Stimulated activated CD4-positive, alpha-beta T cell treated with anti-CD3 and anti-CD28 coated beads, Interleukin-1b, Interleukin-23, amount 100 ng/mL, for 1 hour (primary cell): ENCODE measurements at places on chromosomes 1 and 21.

DNA sequence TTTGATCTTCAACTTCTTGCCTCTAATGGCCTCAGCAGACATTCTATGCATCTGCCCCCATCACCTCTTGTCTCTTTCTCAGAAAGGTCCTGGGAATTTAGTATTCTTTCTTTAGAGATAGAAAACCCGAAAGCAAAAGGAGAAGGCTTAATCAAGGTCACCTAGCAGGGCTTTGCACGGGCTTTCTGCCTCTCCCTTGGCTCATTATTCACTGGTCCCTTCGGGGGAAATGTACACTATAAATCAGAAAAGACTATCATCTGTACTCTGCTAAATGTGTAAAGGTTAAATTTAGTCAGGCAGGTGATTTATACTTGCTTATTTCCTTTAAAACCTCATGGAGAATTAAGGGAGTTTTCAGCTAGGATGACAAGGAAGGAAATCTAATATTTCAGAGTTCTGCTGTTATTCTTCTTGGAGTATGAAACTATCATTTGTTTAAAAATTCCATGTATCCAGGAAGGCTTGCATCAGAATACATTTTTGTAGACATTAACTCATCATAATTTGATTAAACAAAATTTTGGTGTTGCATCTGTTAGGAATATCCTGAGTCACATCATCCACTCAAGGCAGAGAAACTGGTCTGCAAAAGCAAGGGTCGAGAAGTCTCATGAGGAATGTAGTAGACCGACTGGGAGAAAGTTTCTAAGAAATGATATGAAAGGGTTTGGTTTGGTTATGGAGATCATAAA is 124.6 kb downstream of the GABPA start:
- DNase-seq: no peak

- no peak for DNase-seq
Observed at GRCh38 chr1:196260270-196260669, 348.0 kb downstream of the KCNT2 start.

- no peak for DNase-seq
Observed at GRCh38 chr1:228927946-228928898, 192.9 kb downstream of the RHOU start.

DNA sequence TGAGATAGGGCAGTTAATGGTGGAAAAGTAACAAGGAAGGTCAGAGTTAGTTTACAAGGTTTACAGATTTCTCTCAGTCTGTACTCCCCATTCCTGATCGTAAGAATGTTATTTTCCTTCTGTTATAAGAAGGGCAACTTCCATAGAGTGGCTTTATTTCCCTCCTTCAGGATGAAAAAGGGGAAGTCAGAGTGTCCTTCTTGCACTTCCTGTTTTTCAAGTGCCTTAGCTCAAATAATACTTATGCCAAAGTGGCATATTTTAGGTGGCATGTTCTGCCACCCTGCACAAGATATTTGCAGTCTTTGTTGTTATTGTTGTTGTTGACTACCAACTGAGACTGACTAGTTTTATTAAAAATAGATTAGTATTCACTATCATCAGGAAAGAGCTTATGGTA is 730.7 kb upstream of the ADGRL4 start:
- no peak for DNase-seq

- DNase-seq: no peak
Observed at GRCh38 chr1:19089524-19089923, 120.5 kb downstream of the UBR4 start.

- DNase-seq: no peak
Observed at GRCh38 chr1:228098323-228098931, 4.7 kb downstream of the C1orf35 start.

- no peak for DNase-seq
Observed at GRCh38 chr1:112564081-112564480, 54.9 kb downstream of the ST7L start.

- DNase-seq: no peak
Observed at GRCh38 chr1:239861985-239862384, 229.7 kb upstream of the FMN2 start.

GRCh38 chr1:225441314-225442122 is 13.7 kb upstream of the LBR start:
- DNase-seq: no peak

DNA sequence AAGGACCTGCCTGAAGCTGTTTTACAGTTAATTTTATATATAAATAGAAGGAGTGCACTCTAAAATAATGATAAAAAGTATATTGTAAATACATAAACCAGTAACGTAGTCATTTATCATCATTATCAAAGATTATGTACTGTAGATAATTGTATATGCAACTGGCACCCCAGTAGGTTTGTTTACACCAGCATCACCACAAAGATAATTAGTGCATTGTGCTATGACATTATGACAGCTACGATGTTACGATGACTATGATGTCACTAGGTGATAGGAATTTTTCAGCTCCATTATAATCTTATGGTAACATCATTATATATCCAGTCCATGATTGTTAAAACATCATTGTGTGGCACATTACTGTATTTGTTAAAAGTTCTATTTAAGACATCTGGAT is 185.2 kb downstream of the LBR start:
- DNase-seq: no peak

GRCh38 chr1:198778049-198778448 is 139.2 kb downstream of the PTPRC start:
- no peak for DNase-seq

DNA sequence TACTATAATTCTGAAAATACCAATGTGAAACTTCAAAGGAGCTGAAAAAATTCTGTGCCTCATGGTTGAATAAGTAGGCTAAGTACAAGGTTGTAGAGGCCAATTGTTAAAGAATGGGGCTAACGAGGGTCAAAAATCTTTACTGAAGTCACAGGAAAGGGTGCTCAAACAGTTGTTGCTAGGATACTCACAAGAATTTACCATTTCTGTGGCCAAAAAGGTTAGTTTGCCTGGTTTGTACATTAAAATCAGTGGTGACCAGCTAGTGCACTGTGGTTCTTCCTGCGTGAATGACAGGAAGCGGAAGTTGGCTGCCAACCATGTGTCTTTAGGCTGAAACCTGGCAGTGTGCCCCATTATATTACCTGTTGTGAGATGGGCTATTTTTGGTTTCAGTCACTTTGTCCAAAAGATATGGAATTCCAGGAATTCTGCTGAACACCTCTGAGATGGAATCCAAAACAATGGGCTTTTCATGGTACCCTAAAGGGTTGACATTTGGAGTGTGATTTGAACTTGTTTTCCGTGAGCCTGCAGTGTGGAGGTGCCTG is 13.5 kb downstream of the MAP3K21 start:
- no peak for DNase-seq

DNA sequence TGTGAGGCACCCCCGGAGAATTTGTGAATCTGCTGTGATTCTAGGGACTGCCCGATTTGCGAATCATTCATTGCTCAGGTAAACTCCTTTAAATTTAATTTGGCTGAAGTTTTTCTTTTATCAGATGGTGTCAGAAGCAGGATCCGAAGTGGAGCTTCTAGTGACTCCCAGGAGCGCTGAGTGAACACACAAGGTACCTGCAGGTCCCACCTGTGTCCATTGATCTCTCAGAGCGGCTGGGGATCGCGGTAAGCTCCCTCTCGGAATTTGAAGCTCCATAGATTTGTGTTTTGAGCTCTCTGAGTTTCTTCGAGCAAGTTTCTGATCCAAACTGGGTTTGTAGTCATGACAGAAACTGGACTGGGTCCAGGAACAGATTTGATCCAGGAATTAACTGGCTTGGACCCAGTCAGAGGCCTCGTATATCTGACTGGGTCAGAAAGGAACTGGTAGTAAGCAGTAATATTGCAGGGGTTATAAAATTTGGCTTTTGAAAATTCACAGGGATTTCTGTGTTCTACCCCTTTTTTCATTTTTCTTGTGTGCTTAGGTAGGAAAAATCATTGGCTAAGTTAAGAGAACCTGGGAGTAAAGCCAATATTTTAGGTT is 56.2 kb upstream of the EDEM3 start:
- DNase-seq: no peak

- DNase-seq: no peak
Observed at GRCh38 chr1:3033040-3033789, 11.9 kb downstream of the ACTRT2 start.

GRCh38 chr1:6646499-6647148 is 22.0 kb downstream of the THAP3 start:
- DNase-seq: no peak

DNA sequence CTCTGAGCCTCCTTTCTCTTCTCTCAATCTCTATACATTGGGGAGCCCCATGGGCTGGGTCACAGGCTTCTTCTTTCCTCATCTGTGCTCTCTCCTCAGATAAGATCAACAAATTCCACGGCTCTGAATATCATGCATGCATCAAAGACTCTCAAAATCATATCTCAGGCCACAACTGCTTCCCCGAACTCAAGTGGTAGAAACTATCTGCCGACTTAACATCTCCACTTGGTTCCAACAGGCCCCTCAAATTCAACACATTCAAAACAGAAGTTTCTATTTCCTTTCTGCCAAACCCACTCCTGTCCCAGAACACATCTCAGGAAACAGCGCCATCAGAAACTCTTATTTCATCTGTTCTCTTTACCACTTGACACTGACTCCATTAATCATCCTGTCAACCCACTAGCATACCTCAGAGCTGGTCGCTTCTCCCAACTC is 16.7 kb downstream of the DDX59 start:
- no peak for DNase-seq

DNA sequence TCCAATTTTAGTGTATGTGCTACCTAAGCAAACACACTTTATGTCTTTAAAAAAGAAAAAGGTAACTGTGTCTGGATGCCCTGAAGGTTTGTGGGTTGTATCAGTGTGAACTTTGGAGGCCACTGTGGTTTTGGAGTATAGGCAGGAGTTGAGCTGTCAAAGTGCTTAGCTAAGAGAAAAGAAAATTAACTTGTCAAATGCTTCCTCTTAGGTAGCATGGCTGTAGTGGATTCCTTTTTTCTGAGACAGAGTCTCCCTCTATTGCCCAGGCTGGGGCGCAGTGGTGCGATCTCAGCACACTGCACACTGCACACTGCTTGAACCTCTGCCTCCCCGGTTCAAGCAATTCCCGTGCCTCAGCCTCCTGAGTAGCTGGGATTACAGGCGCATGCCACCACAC is 11.2 kb upstream of the SLC41A1 start:
- DNase-seq: no peak

DNA sequence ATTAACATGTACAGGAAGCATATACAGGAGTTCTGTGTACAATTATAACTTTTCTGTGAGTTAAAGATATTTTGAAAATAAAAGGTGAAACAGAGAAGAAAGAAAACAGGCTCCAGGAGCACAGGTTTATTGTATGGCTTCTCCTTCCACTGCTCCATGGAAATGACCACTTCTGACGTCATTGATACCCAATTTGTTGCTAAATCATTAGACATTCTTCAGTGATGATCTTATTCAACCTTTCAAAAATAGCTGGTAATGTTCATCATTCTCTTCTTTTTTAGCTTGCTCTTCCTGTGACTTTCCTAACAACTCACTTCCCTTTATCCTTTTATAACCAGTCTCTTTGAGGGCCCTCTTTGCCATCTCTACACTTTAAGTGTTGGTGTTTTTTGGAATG is 77.8 kb downstream of the KCNK2 start:
- no peak for DNase-seq

DNA sequence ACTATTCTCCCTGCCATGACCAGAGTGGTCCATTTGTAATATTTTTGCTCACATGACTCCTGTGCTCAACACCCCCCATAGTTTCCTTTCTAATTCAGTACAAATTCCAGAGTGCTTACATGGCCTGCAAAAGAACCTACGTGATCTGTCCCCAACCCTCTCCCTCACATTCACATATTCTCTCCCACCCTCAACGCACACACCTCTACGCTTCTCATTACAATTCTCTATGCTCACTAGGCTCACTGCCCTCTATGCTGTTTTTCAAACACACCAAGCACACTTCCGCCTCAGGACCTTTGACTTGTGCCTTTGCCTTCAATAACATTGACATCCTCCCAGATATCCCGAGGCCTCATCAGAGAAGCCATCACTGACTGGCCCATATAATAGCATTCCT is 23.8 kb upstream of the FBXO28 start:
- DNase-seq: no peak

DNA sequence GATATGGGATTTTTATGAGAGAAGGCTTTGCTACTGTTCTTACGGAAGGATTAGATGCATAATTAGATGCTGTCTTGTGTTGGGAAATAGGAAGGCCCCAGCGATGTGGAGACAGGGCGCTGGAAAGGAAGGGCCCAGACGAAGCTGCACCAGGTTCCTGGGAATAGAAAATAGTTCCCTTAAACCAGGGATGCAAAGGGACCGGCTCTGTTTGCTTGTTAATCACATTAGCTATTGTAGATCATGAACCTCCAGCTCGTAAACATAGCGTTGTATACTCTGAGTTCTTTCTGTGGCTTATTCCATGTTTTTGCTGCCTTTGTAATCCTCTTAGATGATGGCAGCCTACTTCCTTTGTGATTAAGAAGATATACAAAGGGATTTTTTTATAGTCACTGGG is 79.8 kb upstream of the COX20 start:
- no peak for DNase-seq

- no peak for DNase-seq
Observed at GRCh38 chr1:211711315-211711705, 35.9 kb upstream of the NEK2 start.

DNA sequence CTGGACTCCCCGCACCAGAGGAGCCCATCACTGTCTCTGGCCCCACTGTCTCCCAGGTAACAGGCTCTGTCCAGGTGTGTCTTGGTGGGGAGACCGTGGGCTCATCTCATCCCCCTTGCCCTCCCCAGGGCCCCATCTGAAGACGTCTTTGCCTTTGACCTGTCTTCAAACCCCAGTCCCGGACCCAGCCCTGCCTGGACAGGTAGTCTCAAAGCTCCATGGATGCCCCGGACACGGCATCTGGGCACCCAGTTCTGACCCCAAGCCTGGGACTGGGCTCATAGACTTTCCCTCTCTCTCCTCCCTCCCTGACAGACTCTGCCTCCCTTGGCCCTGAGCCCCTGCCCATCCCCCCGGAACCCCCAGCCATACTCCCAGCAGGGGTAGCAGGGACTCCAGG is 6.3 kb upstream of the CATSPER4 start:
- DNase-seq: no peak

GRCh38 chr1:119542492-119542946 is 35.5 kb downstream of the HSD3B1 start:
- no peak for DNase-seq

- DNase-seq: no peak
Observed at GRCh38 chr1:116722016-116722838, 32.0 kb upstream of the CD2 start.

DNA sequence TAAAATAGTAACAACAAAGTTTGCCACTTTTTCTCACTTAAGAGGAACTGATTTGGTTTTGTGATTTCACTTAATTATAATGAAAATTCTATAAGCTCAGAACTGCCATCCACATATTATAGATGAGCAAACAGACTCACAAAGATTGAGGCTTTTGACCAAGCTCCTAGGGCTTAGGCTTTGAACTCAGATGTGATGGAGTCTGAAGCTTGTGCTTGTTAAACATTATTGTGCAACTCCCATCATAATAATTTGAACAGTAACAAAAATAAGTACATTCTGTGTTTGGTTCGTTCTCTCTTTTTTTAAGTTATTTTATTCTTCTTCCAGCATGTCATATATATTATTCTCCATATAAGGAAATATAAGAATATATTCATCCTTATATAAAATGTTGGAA is 403.4 kb downstream of the PTPRC start:
- DNase-seq: no peak

GRCh38 chr21:19850157-19850556 is 1148.1 kb upstream of the NCAM2 start:
- no peak for DNase-seq
